Cortex of kidney (tissue), 1 donor: ENCODE measurements at places on chromosomes 5 and 9.

GRCh38 chr5:150246835-150247234, 42.7 kb downstream of the CAMK2A start:
- DNase-seq, result no peak

DNA sequence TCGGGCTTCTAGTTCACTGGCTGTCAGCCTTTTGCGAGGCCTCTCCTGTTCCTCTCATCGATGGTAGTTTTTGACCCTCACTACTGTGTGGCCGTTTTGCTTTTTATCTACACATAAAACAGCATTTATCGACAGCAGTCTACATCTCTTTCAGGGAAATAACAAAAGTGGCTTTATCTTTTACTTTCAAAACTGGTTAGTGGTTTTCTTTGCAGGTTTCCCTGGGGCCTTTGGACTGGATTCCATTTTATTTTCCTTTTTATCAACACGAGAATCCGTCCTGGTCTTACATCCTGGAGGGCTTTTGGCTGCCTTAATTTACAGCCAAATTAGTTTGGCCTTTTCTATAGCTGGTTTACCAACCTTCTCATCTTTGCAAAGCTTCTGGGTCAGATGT, 793 bp upstream of the PKD2L2 start:
- no peak for DNase-seq

DNA sequence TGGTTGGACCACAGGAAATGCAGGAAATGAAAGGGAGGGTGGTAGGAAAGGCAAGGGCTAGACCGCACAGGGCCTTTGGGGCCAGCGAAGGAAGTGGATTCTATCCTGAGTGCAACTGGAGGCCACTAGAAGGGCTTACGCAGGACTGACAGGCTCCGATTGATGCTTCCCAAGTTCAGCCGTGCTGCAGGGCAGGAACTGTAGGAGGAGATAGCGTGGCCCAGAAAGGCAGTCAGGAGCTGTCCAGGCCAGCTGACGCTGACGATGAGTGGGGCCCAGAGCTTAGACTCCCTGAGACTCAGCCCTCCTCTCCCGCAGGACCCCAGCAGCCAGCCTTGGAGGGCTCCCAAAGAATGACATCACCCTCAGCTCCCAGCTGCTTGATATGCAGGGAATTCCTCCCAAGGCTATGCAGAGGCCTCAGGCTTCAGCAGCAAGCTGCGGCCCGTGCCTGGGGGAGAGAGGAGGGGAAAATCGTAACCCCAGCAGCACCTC, 48.8 kb downstream of the KCNIP1 start:
- DNase-seq, result no peak

GRCh38 chr9:124149992-124150391, 107.8 kb upstream of the NEK6 start:
- DNase-seq, result no peak

- no peak for DNase-seq
These were observed 24.5 kb downstream of the SNX18 start for GRCh38 chr5:54541823-54542783.

- no peak for DNase-seq
These were observed 21.2 kb upstream of the PCSK5 start for GRCh38 chr9:75869236-75869635.

GRCh38 chr5:43389679-43390329, 22.4 kb downstream of the CCL28 start:
- DNase-seq, result no peak

- no peak for DNase-seq
These were observed 13.1 kb upstream of the CMBL start for GRCh38 chr5:10320793-10321192.

GRCh38 chr5:169048181-169049125, 252.5 kb downstream of the SLIT3 start:
- no peak for DNase-seq

GRCh38 chr5:88142886-88143692, 125.6 kb downstream of the TMEM161B start:
- DNase-seq, result no peak

GRCh38 chr5:107436201-107436600, 234.5 kb downstream of the EFNA5 start:
- DNase-seq, result no peak

DNA sequence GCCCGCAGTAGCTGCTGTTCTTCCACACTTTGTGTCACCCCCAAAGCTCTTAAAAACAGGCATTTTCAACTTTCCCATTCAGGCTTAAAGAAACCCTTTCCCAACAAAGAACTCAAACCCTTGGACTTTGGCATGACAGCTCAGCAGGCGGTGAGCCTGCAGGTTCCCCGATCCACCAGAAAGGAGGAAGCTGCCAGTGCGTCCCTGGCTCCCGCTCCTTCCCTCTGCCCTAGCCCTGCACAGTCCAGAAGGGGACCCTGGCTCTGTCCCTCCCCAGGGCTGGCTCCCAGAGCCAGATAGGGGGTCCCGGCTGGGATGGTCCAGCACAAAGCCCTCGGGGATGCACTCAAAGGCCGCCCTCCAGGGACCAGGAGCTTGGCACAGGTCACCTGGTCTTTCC, 9.6 kb downstream of the SLC9A3 start:
- DNase-seq, result no peak

DNA sequence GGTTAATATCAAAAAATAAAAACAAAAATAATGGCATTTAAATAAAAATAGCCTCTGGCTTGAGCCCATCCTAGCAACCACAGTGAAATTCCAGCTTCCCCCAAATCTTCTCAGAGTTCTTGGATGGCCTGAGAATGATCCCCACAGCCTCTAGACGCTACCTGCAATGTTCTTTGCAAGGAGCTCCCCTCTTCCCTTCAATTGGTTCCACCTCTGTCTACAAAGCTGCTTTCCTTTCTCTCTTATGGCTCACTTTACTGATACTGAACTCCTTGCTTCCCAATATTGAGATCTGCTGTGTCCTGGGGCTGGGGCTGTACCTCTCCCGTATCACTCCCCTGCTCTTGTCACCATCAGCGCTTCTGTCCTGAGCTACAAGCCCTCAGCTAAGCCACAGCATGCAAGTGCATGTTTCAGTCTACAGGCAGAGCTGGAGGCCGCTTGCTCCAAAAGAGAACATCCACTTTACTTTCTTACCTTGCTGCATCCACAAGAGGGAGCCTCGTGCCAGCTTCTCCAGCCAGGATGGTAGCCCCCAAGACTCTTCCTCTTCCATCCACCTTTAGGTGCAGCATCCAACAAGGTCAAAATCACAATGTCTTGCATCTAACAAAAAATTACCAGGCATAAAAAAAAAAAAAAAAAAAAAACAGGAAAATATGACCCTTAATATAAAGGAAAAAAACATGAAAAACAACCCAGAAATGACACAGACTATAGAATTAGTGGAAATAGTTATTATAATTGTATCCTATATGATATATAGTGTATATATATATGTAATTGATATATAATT, 57.4 kb upstream of the PRSS3 start:
- no peak for DNase-seq

DNA sequence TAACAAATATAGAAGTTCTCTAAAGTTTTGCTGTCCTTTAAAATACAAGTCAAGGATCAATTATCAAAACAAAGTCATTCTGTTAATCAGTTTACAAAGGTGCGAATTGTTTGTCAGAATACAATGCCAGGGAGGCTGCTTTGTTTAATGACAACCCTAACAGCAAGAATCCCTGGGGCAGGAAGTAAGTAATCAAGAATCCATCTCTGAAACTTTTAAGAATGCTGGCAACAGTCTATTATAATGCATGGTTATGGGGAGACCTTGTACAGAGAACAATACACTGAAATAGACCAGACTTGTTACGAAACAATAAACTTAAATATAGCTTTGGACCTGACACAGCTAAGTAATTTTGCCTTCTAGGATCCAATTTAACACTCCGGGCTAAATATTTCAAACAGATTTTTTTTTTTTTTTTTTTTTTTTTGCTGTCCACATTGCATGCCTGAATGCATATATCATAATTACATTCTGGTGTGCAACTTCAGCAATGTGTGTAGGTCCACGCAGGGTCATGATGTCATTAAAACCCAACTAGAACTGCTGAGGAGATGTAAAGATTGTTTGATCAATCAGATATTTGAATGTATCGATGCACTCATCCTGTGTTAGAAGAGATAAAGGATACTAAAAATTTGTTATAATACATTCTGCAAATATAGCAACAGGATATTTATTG, 421.3 kb downstream of the CETN3 start:
- no peak for DNase-seq

DNA sequence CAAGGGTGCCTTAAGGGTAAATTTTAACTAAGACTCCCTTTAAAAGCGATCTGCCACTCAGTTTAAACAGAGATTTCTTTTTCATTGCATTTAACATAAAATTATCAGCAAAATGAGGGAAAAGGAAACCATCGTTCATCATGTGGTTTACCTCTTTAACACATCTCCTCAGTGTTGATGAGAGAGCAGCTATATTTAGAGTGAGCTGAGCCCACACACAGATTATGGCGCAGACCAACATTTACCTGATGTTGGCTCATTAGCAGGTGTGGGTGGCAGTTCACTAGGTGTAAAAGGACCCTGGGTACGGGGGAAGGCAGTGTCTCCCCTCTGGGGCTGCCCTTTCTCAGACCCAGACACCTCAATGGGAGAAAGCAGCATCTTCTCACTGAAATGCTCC, 149.8 kb downstream of the ENTREP1 start:
- DNase-seq, result no peak

- no peak for DNase-seq
These were observed 250.1 kb upstream of the KLF4 start for GRCh38 chr9:107739601-107740082.

DNA sequence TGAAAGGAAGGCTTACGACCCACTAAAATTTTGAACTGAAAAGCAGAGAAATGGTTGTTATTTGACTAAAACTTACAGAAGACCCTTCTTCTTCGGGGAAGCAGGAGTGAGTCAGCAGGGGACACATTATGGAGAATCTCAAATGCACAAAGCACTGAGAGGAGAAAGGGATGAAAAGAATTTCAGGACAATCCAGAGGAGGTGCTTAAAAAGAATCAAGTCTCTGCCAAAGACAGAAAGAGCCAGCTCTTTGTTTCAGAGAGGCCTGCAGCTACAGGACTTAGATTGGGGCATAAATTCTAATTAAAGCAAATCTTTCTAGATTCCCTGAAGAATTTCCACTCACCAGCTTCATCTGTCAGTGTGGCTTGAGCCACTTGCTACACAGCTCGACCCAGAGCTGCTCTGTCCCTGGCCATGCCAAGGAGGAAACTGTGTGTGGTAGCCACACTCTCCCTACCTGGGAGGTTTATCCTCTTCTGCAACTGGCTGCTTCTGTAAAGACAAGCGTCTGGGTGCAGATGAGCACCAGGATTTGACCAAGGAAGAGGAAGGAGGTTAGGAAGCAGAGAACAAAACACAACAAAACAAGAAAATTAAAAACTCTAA, 89.9 kb downstream of the SEMA5A start:
- no peak for DNase-seq

DNA sequence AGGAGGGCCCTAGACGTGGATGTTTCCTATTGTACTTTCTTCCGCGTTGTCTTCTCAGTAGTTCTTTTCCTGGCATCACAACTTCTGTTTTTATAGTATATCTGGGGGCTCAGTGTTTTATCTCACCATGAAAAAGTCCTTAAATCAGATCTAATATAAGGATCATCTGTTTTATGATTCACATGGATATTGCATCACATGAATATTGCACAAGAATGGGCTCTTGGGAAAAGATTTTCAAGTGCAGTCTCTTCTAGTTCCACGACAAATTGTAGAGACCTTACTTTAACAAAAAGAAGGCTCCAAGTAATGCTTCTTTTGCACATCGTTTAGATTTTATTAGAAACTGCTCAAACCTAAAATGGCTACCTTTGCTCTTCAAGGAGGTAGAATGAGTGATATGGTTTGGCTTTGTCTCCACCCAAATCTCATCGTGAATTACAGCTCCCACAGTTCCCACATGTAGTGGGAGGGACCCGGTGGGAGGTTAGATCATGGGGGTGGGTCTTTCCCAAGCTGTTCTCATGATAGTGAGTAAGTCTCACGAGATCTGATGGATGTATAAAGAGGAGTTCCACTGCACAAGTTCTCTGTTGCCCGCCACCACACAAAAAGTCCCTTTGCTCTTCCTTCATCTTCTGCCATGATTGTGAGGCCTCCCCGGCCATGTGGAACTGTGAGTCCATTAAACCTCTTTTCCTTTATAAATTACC, 53.7 kb upstream of the FAM120A start:
- DNase-seq, result no peak

GRCh38 chr5:90015584-90016018, 394.0 kb downstream of the CETN3 start:
- no peak for DNase-seq

- DNase-seq, result no peak
These were observed 5.0 kb downstream of the MAMDC4 start for GRCh38 chr9:136857166-136857565.

DNA sequence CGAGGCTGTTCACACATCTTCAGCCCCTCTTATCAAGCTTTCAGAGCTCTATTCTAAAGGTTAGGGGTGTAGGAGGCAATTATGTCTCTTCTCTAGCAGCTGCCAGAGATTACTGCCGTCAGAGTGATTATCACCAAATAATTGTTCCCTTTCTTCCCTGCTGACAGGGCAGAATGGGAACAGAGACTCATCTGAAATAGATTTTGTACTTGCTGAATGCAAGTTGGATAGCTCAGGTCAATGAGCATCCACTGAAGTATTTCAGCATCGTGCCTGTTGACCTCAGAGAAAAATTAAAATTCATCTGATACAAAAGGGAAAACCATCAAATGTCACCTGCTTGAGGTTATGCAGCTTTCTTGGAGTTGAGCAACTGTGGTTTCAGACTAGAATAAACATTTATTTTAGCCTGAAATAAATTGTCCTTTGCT, 213.7 kb upstream of the MAP3K1 start:
- no peak for DNase-seq

DNA sequence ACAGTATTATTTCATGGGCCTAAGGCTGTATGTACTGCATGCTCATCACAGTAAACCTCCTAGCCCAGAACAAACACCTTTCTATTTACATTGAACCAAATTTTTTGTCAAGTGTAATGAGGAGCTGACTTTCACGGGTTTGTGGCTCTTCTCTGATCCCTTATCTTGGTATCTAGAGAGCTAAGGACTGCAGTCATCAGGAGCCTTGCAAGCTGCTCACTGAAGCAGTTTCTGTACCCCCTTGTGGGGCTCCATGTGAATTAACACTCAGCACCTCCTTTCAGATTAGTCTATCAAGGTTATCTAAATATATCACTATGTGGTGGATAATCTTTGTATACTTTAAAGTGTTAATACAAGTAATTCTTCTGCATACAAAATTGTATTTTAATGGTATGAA, 108.2 kb downstream of the AUH start:
- DNase-seq, result no peak

- no peak for DNase-seq
These were observed 76.0 kb downstream of the IPO11 start for GRCh38 chr5:62488531-62488930.

DNA sequence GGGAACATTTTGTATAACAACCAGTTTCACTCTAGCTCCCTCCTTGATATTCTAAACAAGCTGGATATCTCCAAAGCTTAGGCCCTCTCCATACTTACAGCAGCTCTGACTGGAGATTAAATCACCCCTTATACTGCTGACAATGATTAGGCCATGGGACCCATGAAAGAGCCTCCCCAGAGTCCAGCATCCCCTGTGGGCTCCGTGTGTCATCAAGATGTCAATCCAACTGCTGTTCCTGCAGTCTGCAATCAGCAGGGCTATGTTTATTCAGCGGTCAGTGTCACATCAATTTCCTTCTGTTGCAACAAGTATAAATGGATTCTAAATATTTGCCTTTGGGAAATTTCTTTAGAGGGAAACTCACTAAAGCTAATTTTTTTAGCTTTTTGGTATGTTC, 26.6 kb downstream of the PCDHAC2 start:
- DNase-seq, result no peak

- DNase-seq, result no peak
These were observed 51.9 kb downstream of the SLC25A46 start for GRCh38 chr5:110790673-110791072.
